ENCODE measurements at places on chromosomes 13 and 19.

DNA sequence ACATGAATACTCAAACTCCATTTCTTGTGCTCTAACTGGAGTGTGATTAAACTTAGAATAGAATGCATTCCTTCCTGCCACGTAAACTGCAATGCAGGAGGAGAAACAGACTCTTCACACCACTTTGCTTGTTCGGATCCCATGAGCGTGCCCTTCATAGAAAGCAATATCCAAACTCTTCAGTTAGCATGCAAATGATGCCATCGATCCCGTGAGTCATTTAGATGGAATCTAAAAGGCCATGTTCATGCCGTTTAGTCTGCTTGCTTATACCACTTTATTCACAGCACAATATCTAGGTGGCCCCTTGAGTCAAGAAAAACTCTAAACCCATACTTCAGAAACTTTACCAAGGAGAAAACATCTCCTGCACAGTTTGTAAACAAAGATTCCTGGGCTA is 225.8 kb downstream of the OXGR1 start:
- DNase-seq = no peak

GRCh38 chr19:51749979-51750378 is 1.7 kb downstream of the FPR1 start:
- DNase-seq = no peak

DNA sequence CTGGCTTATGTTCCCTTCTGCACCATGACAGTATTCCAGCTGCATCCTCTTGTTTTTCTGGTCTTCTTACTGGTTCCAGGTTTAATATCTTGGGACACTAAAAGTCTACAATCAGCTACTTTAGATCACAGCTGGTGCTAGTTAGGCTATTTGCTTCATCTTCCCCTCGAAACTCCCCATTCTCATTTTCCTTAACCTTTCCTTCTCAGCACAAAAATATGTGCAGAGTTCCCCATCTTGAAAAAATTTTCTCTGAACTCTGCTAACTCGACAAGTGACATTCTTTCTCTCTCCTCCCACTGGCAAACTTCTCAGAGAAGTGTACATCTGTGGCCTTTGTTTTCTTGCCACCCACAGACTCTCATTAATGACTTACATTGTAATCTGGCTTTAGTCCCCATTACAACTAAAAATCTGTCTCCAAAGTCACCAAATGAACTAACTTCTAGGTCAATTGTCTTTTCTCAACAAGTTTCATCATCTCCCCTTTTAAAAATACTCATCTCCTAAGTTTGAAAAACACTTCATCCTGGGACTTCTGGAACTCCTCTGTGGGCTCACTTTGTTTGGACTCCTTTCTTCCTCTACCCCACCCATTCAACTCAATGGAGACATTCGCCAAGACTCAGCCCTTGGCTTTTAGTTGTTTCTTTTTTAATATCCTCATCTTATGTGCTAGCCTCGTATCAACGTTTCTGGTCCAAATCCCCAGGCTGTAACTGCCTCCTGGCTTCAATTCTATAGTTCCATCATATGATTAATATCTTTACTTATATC is 7.1 kb upstream of the KL start:
- DNase-seq = no peak

DNA sequence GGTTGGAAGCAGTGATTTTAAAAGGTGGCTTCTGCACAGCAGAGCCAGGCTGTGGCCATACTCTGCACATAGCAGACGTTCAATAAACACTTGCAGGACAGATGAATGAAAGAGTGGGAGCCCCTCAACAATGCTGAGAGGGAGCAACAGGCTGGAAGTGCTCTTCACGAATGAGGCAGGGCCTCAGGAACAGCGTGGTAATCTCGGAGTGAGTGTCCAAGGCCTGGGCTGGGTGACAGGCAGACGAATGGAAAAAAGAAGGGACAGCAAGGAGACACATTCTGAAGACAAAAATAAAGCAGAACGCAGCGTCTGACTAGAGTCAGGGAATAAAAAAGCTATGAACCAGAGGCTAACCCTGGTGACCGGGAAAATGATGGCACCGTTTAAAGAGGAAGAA is 11.1 kb downstream of the GJA3 start:
- DNase-seq = no peak

DNA sequence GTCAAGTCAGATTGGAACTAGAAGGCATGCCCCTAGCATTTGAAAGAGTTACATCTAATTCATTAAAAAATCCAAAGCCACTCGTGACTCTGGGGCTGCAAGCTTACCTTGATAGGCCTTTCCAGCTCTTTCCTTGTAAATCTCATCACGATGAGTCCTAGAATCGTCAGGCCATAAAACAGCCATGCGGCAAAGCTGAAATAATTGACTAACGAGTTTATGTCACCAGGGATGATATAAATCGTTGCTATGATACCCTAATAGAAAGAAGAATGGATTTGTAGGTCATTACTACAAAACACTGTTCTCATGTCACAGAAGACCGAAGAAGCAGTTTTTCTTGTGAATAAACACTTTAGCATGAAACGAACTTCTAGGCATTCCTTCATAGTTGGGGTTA is 27.5 kb downstream of the SLC7A9 start:
- no peak for DNase-seq

DNA sequence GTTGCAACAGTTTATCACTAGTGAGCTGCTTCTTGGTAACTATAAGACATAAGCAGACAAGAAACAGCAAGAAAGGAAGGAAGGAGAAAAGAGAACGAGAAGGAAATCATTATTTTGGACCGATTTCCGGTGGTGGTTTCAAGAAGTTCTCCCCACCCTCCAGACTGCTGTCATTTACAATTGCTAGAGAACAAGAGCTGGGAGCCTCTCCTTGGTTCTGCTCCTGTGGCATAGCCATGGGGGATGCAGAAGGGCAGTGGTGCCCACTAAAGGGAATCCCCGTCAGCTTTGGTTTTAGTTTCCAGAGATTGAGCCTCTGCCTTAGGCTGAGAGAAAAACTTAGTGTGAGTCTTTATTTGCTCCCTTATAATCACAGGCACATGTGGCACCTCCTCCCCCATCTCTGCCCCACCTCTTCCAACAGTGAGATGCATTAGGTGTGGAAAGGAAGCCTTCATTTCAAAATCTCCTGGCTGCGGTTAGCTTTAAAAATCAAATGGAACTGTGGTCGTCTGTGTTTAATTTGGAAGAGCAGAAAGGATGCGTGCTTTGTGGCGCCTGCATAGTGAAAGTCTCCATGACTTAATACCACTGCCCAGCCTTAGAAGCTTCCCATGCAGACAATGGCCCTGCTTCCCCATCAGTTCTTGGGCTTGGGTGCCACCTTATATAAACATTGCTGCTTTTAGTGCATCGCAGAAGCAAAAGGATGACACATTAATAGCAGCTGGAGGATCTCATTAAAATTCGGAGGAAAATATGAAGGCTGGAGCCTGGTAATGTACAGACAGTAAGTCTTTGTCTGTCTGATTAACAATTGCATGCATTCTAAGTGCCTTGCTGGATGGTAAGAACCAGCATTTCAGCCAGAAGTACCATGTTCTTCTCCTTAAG is 25.0 kb downstream of the LRCH1 start:
- peak; percentile 47 for DNase-seq

DNA sequence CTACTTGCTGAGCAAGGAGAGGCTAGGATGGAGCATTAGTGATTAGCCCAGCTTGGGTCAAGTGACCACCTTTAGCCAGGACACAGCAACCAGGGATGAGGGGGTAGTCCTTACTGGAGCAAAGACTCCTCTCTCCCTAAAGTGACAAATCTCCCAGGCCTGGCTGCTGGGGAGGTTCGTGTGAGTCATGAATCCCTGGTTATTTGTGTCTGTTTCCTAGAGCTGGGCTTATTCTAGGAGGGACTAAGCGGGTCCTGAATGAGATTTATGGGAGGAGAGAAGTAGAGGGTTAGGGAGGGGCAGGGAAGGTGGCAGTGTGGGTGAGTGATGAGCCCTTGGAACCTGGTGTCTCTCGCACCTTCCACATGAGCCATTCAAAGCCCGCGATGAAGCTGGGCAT is 487.3 kb downstream of the TSHZ3 start:
- DNase-seq = no peak

DNA sequence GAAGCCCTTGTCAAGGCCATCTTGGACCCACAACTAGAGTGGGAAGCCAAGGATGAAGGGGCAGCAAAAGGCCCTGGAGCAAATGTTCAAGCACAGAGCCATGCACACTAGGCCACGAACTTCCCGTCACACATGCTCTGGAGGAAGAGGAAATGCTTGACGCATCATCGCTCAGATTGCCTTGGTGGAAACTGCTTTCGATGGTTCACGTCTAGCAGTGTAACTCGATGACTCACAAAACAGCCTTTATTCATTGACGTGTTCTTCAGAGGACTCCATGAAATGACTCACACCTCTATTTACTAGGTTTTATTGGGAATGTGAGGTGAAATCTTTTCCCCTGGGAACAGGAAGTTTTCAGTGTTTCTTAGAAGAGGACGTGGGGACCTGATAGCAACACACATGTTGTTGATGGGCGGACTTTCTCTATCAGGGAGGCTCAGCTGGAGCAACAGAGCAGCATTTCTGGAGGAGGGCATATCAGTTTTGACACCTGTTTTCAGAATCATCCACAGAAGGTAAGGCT is 79.8 kb upstream of the FLT1 start:
- peak; percentile 49 for DNase-seq

DNA sequence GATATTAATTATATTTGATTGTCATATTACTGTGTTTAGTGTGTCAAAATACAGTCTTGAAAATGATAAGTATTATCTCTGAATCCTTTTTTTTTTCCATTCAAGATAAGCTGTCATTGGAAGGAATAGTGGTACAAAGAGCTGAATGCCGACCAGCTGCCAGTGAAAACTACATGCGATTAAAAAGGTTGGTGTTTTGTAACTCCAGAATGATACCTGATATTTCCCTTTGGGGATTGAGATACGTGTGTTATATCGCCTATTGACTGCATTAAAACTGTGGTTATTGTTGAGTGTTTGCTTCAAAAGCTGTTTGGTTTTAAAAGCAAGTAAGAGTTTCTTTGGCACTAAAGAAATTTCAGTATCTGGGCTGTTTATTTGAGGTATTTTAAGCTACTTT is 6.5 kb upstream of the KCTD4 start:
- DNase-seq = no peak

DNA sequence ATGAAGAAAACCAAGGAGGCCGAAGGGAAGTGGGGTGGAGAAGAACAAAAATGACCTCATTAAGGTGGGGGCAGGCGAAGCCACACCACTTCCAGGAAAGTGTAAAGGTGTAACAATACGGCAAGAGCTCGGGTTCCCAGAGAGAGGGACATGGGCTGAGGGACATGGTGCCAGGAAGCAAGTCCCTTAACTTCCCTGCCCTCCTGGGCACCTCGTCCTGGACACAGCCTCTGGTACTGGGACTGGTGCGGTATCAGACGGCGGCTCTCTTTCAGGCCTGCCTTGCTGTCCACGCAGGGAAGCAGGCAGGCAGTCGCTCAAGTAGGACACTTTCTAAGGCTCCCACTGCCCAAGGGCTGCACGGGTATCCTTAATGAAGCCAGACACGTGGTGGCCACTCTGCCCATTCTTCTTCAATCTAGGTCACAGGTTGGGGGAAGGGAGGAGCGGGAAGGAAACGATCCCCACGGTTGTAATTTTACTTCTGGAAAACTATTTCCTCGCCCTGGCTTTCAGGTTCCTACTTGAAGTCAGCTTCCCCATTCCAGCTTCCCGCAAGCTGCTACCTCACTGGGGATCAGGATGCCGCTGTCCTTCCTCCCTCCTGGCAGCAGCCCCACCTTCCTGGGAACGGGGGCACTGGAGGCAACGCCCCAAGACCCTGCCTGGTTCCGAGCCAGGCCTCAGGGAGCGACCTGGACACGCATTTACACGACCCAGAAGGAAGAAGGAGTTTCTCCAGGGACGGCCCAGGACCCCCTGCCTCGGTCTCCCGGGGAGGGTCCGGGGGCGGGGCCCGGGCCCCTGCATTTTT is 1.2 kb downstream of the AP3D1 start:
- no peak for DNase-seq

DNA sequence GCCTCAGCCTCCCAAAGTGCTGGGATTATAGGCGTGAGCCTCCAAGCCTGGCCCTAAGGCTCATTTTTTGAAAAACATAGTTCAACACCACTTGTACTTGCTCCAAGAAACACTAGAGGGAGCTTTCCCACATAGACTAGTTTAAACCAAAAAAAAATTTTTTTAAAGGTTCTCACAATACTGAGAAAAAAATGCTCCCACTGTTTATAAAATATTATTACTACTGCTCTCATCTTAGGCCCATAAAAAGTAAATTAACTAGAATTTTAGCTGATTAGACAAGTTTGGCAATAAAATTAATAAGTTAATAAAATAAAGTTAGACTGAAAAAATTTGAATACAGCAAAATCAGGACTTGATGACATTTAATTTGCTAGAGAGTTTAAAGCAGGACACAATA is 109.5 kb downstream of the TBC1D4 start:
- peak; percentile 48 for DNase-seq

DNA sequence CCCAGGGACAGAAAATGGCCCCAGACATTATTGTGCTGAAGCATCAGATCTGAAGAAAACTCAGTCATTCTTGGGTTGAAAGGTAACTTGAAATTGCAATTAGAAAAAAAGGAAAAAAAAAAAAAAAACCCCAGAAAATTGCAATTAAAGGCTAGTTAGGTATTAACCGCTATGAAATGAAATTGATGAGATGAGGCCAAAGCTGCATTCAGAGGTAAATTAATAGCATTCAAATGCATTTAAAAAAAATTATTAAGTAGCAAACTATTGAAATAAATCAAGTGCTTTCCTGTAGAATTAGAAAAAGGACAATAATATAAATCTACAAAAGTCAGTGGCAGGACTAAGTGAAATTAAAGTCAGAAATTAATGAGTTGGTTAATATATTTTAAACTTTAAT is 6.4 kb downstream of the PGLS start:
- no peak for DNase-seq

- DNase-seq = no peak
Measured at GRCh38 chr19:29745253-29745652, 30.2 kb upstream of the C19orf12 start.

DNA sequence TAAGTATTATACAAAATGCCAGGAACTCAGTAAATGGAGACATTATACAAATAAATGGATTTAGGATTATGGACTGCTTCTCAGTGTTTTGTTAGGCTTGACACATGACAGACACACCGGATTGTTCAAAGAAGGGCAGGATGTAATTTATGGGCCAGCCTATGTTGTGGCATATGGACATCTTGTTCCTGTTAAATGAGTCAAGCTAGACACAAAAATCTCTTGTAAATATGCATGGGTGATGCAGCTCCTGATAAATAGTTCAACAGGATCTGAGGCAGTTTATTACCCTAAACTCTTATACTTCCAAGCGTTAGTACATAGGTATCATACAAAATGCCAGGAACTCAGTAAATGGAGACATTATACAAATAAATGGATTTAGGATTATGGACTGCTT is 502.3 kb downstream of the TBC1D4 start:
- no peak for DNase-seq

DNA sequence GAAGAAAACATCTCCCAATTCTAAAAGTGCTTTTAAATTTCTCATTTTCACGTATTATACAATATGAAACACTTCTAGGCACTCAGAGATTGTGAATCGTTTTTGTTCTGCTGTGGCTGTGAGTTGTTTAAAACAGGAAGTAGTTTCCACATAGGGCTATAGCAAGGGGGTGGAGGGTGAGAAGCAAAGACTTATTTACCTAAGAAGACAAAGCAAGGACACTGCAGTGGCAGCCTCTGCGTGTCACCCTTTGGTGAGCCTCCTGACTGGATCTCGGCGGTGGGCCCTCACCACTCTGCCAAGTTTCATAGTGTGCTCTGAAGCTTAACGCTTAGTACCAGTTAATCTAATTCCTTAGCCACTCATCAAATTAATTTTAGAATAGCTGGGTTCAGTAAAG is 56.8 kb downstream of the TNFSF13B start:
- peak; percentile 35 for DNase-seq
